Activated naive CD8-positive, alpha-beta T cell treated with anti-CD3 and anti-CD28 coated beads, Interleukin-2, amount 50 U/mL, for 16 hours (primary cell): ENCODE measurements at places on chromosomes 5 and 9.

GRCh38 chr5:127375544-127376091, 85.0 kb downstream of the MEGF10 start:
- no peak for DNase-seq

- DNase-seq = no peak
Observed at GRCh38 chr9:33676746-33677505, 118.4 kb upstream of the PRSS3 start.

DNA sequence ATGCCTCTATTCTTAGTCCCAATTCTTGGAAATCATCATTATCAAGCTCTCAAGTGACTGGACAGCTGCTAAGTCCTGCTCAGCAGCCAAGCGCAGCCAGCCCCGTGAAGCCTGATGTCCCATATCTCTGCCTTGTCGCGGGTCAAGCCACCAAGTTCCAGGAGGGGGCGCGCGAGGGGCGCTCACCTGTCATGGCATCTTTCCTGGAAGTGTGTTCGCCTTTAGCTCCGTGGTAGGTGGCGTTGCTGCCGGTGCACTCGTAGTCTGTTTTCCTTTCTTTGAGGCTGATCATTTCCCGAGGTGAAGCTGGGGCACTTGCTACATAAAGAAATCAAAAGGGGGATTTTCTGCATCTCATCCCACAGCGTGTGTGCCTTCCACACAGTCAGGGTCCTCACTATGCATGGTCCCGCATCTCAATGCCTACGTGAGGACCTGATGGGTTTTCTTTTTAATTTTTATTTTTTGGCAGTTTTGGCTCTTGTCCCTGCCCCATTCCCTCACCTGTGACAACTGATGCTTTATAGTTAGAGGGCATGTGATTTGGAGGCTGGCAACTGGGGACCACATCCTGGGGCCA, 227.0 kb upstream of the DAP start:
- peak; percentile 5 for DNase-seq

- DNase-seq = no peak
Observed at GRCh38 chr9:36905101-36906066, 128.7 kb downstream of the PAX5 start.

- DNase-seq = no peak
Observed at GRCh38 chr9:110255034-110255462, 1.3 kb downstream of the TXN start.

- no peak for DNase-seq
Observed at GRCh38 chr9:69139596-69139995, 34.5 kb upstream of the TJP2 start.

DNA sequence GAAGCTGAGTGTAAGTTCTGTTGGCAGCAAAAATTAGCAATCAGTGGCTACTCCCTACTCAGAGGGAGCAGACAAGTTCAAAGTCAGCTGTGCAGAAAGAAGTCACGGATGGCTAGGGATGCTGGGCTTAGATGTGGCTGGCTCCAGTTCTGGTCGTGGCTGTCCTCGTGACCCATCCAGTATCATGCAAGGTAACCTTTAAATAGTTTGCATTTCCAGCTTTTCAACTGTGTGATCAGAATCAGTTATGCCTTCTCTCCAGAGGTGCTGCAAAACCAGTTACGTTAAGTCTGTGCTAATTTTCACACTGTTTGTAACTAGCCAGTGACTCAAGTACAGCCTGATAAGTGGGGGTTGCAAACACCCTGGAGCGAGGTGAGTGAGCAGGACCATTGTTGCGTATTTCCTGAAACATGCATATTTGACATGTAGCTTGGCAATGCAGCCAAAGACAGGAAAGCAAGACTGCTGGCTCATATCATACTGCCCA, 302.4 kb downstream of the ATPSCKMT start:
- no peak for DNase-seq

- no peak for DNase-seq
Observed at GRCh38 chr9:83701769-83702168, 6.0 kb downstream of the UBQLN1 start.

DNA sequence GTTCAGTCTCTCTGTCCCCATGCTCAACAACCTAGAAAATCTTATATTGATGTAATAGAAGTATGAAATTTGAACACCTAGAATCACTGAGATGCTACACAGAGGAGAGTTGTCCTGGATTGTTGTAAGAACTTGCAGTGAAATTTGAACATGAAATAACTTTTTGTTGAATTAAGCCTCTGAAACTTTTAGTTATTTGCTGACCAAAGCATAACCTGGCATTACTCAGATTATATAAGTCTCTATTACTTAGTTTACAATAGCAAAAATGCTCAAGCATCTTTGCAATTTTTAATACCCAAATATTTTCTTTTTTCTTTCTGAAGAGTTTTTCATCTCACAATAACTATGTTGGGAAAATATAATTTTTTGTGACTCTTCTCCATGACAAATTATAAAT, 630.7 kb upstream of the ACO1 start:
- no peak for DNase-seq

DNA sequence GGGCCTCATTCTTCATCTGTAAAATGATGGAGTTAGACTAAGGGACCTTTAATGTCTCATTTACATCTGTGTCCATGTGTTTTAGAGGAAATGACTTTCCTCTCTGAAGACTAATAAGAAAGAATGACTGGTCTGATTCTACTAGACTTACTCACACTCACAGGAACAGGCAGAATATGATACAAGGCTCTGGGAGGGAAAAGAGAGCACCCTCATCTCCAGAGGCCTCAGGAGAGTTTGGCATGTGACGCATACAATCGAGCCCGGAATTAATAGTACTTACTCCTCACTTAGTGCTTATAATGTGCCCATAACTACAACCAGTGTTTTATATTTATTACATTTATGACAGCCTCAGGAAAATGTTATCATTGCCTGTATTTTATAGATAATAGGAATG, 608.7 kb downstream of the KCTD16 start:
- DNase-seq = no peak

DNA sequence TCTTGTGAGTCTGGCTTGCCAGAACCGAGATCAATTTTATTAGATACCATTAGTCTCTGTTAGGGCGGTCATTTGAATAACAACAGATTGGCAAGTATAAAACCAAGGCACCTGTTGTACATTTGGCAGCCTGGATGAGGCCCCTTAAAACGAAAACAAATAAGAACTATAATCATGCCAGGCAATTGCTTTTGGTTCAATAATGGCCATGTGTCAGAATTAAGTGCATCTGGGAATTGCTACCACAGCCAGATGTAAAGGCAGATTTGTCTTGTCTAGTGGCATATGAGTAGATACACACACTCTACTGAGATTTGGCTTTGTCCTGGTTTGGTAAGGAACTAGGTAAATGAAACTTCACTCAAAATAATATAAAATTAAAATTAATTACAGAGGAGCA, 1046.2 kb upstream of the DMAC1 start:
- DNase-seq = no peak

DNA sequence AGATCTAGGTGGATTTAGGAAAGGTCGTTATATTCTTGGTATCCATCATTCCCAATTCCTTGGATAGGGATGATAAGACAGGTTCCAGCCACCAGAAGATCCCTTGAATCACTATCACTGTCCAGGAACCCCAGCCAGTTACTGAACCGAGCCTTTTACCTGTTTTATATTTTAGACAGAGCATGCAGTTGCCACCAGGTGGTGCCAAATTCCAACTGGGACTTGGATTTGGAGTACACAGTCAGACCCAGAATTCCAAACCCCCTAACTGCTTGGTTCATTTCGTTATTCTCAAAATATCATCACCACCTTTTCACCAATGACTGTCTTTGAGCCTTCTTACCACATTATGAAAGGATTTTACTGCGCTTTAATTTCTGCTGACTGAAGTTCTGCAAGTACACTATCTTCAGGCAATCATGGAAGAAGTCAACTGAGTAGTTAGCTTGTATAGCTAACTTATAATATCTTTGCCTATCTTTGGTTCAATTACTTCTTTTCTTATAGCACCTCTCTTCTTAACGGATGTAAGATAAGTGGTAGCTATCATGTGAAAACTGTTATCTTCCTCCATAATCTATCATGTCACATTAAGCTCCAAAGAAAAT, 191.8 kb downstream of the PRR16 start:
- DNase-seq = no peak

- DNase-seq = no peak
Observed at GRCh38 chr5:15612915-15613635, 113.1 kb downstream of the FBXL7 start.
